PC-3 (cell line): ENCODE measurements at places on chromosomes 2 and 18. TPM values are rescaled to one million over a fixed set of nuclear protein-coding genes. Genes with fewer than 3 reads are reported as not detected.

- peak; percentile 87 for DNase-seq
Measured at GRCh38 chr2:95345563-95346230, 48.5 kb downstream of the KCNIP3 start.

- DNase-seq, result no peak
Measured at GRCh38 chr2:95049961-95050360, 24.5 kb downstream of the MAL start.

DNA sequence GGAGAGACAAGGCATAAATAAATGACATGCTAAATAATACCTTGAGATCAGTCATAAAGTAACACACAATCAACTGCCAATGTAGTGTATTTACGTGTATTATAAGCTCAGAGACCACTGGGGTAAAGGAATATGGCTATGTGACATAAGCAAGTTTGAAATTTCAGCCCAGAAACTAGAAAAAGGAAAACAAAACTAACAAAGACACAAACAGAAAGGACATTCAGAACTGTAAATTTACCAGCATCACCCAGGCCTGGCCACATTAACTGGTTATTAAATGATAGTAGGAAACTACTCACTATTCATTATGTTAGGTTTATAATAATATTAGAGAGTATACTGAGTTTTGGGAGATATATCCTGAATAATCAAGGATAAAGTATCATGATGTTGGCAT is 98.8 kb downstream of the METTL8 start:
- no peak for DNase-seq

DNA sequence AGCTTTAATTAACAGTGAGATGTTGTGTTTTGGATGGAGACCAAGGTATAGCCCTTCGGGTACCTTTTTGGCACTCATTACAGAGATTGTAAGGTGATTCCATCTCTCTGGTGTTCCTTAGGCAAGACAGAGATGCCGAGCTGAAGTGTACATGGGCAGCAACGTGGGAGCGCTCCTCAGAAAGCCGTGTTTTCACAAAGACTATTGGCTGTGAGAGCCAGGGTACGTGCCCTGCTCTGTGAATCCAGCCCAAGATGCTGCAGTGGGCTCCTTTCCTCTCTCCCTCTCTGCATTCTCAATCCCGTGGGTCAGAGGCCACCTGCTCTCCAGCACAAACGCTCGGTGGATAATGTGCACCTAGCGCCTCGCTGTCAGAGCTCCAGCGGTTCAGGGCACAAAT is 203.0 kb upstream of the EPHA4 start:
- no peak for DNase-seq

IL37 gene
- 1.6 and 2.6 TPM in 2 replicates for total RNA-seq

SERPINB11 gene
- total RNA-seq, result not detected in 2 replicates
